H1 (cell line): ENCODE measurements at places on chromosomes 11 and 22.

GRCh38 chr11:30763951-30764350 lies 177.8 kb upstream of the MPPED2 start:
- no peak for DNase-seq

- no peak for DNase-seq
Measured at GRCh38 chr11:105100981-105101630, 38.5 kb downstream of the CARD18 start.

GRCh38 chr11:126082251-126083109 lies 19.8 kb upstream of the CDON start:
- peak; percentile 59 for DNase-seq

GRCh38 chr22:40829131-40829530 lies 10.0 kb upstream of the SLC25A17 start:
- DNase-seq, result no peak

DNA sequence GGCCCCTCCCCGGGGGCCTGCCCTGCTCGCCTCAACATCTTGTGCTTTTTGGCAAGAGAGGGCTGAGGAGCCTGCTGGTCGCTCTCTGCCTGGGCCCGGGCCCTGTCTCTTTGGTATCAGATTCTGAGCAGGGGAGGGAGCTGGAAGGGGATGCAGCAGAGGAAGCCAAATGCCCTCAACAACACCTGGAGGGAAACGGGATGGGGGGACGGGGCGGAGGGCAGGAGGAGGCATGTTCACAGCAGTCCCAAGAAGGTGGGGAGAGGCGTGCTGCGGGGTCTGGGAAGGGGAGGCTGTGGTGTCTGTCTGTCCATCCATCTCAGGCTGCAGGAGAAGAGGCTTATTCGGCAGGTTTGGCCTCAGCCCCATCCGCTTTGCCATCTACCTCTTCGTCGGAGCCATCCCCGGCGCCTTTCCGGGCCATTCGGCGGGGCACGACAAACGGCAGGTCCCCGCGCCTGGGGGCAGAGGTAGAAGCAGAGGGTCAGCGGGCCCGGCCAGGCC lies 29.4 kb downstream of the APOL1 start:
- no peak for DNase-seq
